ENCODE measurements at places on chromosomes 2 and 18. TPM values are rescaled to one million over a fixed set of nuclear protein-coding genes. Genes with fewer than 3 reads are reported as not detected.

The PECR gene
- 10.9 TPM for polyA plus RNA-seq

The KCNG2 gene
- 0.23 TPM for polyA plus RNA-seq

The UBXN4 gene
- polyA plus RNA-seq = 106 TPM

The RAMP1 gene
- 6.0 TPM for polyA plus RNA-seq

The DLGAP1 gene
- polyA plus RNA-seq = 1.0 TPM

The VWC2L gene
- polyA plus RNA-seq = not detected

The SPDYA gene
- 4.3 TPM for polyA plus RNA-seq

The PJVK gene
- 11.3 TPM for polyA plus RNA-seq

The TP53I3 gene
- 69.0 TPM for polyA plus RNA-seq

The SERPINB7 gene
- polyA plus RNA-seq = not detected

The PSTPIP2 gene
- polyA plus RNA-seq = 8.7 TPM

The TGFA gene
- 0.77 TPM for polyA plus RNA-seq

The ASPRV1 gene
- 2.0 TPM for polyA plus RNA-seq

The GDF7 gene
- 0.40 TPM for polyA plus RNA-seq

The FZD7 gene
- polyA plus RNA-seq = 45.1 TPM

The ITGB1BP1 gene
- polyA plus RNA-seq = 82.1 TPM

The LYG2 gene
- 0.80 TPM for polyA plus RNA-seq

The CLIP4 gene
- polyA plus RNA-seq = 9.7 TPM

The MAPK4 gene
- polyA plus RNA-seq = 1.9 TPM

The CNGA3 gene
- polyA plus RNA-seq = 0.04 TPM

The KCNIP3 gene
- polyA plus RNA-seq = 8.2 TPM

The CXCR1 gene
- 0.08 TPM for polyA plus RNA-seq

The METAP1D gene
- 20.6 TPM for polyA plus RNA-seq

The DIS3L2 gene
- 40.9 TPM for polyA plus RNA-seq

The RAB31 gene
- polyA plus RNA-seq = 40.6 TPM

The TMEM200C gene
- polyA plus RNA-seq = 1.9 TPM

The COLEC11 gene
- polyA plus RNA-seq = 3.7 TPM

The ZC3H8 gene
- polyA plus RNA-seq = 25.2 TPM

The CPLX4 gene
- not detected for polyA plus RNA-seq

Measured in right lung (tissue), 10 donors.